ENCODE measurements at places on chromosomes 6 and 20. TPM values are rescaled to one million over a fixed set of nuclear protein-coding genes. Genes with fewer than 3 reads are reported as not detected.

DNA sequence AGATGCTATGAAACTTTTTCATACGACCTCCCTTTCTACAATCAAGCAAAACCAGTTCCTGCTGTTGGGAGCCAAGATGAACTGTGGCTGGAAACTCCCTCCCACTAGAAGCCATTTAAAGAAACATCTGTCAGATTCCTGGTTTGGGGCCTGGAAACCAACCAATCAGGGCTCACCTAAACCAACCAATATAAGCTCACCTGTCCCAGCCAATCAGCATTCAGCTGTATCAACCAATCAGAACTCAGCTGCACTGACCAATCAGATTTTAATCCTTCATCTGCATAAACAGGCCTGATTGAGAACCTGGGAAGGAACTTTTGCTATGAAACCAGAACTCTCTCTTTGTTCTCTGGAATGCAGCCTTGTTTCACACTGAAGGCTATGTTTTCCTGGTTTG lies 42.4 kb downstream of the SNX14 start:
- DNase-seq: no peak

- DNase-seq: no peak
Observed at GRCh38 chr6:35969646-35970045, 48.7 kb upstream of the SRPK1 start.

- DNase-seq: no peak
Observed at GRCh38 chr6:150537893-150538292, 61.8 kb upstream of the PLEKHG1 start.

DNA sequence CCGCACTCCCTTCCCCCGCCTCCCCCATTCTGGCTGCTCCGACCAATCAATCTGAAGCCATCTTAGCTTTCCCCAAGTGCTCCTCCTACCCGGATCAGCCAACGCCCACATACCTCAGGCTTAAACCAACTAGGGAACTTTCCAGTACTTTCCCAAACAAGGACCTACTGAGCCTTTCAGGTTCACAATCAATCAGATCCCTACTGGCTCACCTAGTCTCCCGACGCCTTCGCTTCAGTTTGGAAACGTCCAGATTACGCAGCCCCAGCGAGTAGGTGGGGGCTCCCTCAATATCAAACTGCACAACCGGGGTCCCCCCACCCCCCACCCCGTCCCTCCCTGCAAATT lies 432 bp downstream of the HSPA1L start:
- DNase-seq: peak; percentile 50

DNA sequence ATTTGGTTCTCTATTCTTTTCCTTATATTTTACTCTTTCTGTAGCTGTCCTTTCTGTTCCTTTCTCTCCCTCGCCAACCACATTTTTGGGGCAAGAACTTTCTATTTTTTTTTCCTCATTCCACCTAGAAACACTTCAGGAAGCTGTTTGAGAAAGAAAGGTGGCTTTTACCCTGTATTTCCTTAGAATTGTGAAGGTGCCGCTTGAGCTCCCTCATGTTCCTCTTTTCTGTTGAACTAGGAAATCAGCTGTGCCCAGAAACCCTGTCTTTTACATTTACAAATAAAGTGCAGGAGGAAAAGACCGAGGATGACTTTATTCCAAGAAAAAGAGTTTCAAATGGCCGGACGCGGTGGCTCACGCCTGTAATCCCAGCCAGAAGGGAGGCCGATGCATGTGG lies 38.2 kb downstream of the OR2B2 start:
- DNase-seq: no peak

DNA sequence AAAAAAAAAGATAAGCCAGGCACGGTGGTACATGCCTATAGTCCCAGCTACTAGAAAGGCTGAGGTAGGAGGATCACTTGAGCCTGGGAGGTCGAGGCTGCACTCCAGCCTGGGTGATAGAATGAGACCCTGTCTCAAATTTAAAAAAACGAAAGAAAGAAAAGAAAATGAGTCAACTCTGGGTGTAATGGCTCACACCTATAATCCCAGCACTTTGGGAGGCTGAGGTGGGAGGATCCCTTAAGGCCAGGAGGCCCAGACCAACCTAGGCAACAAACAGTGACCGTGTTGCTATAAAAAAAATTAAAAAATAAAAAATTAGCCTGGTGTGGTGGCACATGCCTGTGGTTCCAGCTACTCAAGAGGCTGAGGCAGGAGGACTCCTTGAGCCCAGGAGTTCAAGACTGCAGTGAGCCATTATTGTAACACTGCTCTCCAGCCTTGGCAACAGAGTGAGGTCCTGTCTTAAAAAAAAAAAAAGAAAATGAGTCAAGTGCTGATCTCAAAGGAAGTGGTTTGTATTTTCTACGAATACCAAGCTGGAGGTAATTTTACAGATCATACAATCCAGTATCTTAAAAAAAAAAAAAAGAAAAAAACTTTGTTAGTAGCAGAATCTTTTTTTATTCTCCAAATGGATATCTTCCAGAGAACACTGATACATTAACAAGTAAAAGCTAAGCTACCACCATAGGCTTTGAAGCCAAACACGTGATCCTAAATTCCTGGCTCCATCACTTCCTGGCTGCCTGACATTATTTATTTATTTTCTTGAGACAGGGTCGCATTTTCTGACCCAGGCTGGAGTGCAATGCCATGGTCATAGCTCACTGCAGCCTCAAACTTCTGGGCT lies 5.7 kb downstream of the COMMD7 start:
- DNase-seq: peak; percentile 53

DNA sequence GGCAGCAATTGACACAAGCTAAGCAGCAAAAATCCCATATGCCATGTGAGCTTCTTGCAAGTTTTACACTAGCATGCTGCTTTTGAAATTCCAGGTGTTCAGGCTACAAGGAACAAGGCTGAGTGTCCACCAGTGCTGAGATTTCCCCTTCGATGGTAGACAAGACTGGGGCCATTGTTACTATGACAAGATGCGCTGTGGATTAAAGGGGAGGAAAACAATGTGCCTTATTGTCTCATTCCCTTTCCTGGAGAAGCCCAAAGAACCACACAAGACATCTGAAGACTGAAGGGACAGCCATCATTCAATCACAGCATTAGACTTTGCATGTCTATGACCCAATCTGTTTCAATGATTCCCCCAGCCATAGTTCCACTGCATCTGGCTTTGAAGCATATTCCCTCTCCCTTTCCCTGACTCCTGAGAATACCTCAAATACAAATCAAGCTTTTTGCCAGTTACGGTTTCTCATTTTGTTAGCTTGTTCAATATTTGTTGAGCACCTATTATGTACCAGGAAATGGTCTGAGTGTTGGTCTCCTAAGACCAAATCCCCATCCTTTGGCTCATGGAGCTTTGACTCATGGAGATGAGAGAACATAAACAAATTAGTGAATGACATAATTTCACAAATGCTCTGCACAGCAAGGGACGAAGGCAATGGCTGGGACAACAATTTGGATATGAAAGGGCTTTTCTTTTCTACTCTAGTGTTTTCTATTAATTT lies 23.4 kb upstream of the SCGN start:
- DNase-seq: no peak

GRCh38 chr6:79184086-79184485 lies 50.4 kb downstream of the HMGN3 start:
- DNase-seq: no peak

GRCh38 chr20:58059260-58059544 lies 169.3 kb downstream of the ANKRD60 start:
- DNase-seq: no peak

DNA sequence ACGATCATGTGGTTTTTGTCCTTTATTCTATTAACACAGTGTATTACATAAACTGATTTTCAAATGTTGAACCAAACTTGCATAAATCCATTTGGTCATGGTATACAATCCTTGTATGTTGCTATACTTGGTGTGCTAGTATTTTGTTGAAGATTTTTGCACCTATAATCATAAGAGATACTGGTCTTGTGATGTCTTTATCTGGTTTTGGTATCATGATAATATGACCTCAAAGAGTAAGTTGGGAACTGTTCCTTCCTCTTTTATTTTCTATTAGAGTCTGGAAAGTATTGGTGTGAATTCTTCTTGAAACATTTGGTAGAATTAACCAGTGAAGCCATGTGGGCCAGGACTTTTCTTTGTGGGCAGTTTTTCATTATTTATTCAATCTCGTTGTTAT lies 65.3 kb downstream of the TRPC4AP start:
- DNase-seq: no peak

Gene MAS1
- polyA plus RNA-seq: not detected

Gene CAGE1
- not detected for polyA plus RNA-seq

Gene PHACTR1
- polyA plus RNA-seq: 1.1 TPM

Gene PSORS1C1
- polyA plus RNA-seq: not detected
